Right ventricle myocardium inferior (tissue), 1 donor: ENCODE measurements at places on chromosomes 5 and 9.

DNA sequence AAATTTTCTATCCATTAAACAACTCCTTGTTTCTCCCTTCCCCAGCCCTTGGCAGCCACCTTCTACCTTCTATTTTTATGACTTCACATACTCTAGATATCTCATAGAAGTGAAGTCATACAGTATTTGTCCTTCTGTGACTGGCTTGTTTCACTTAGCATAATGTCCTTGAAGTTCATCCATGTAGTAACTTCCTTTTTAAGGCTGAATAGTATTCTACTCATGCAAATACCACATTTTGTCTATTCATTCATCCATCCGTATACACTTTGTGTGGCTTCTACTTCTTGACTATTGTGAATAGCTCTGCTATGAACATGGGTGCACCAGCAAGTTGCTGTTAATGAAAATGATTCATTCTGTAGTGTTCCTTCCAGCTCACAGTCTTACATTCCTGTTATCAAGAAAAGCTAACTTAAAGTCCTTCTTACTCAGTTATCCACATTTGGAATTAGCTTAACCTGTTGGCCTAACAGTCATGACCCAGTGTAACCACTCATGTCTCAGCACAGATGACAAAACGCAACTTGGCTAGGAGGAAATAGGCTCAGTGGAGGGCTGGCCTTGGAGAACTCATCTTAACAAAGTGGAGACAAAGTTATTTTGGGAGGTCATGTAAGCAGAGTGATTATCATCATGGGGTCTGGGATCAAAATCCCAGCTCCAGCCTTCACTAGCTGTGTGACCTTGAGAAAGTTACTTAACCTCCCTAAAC is 129.7 kb upstream of the MAP3K1 start:
- no peak for DNase-seq

- peak; percentile 81 for DNase-seq
Measured at GRCh38 chr5:132422720-132423437, 53.4 kb downstream of the SLC22A5 start.

DNA sequence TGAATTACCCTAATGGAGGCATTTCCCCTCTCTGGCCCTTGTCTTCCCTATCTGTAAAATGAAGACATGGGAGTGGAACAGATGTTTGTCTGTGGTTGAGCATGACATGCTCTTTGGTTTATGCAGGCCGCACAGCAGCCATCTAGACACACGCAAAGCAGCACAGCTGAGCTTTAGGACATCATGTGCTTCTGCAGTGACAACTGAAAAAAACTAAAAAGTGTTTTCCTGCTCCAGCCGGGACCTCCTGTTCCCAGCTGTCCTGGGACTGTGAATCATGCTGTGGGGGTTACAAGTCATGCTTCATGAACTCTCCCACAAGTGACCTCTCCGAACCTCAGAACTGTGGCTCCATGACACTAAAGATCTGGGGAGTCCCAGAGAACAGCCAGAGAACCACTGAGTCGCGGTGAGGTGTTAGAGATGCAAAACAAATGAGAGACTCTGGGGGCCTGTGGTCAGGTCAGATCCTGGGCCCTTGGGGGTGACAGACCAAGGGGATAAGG is 1.7 kb downstream of the SMIM3 start:
- DNase-seq: peak; percentile 67

DNA sequence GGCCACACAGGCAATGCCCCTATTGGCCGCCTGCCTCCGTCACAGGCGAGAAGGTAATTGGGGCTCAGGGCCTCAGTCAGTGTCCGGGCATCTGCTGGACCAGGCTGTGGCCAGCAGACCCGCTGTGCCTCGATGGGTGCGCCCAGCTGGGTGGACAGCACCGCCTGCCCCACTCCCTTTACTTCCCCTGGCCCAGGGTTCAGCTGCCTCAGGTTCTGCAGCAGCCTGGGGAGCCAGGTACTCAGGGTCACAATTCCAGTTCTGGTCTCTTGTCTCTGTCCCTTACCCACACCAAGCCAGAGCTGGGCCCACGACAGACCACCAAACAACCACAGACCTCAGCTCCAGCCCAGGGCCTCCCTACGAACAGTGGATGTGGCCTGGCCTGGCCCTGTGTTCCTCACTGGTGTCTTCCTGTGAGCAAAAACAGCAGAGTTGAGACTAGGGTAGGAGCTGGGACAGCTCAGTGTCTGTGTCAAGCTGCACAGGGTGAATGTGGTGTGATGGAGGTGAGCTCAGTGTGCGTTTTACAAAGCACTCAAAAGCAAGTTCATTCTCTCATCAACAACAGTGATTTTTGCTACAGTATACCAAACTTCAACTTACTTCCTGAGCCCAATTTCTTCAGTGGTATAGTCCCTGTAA is 33.4 kb upstream of the SUSD3 start:
- no peak for DNase-seq

DNA sequence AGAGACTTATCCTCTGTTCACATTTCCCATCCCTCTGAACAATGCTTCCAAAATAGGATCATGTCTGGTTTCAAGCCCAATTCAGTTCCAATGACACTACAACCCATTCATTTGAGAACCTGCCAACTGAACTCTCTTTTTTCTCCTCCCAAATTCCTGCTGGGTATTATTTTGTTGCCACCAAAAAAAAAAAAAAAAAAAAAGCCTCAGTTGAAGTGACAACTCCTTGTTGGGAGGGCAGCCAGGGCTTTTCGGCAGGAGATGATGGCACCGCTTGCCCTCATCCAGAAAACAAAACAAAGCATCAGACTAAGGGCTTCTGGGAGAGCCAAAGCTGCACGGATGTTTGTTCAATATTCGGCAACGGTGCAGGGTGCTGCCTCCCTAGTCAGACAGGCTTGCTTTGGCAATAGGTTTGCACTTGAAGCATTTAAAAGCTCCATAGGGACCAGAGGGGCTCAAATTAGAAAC is 30.6 kb upstream of the TRIM32 start:
- no peak for DNase-seq

GRCh38 chr9:124257844-124258606 is at the start of gene NEK6:
Gene NEK6 (plus strand): TSS chr9:124257949. CDS start chr9:124301965, 44,016 bp downstream.
- peak; percentile 80 for DNase-seq
